ENCODE measurements at places on chromosomes 3 and 15.

DNA sequence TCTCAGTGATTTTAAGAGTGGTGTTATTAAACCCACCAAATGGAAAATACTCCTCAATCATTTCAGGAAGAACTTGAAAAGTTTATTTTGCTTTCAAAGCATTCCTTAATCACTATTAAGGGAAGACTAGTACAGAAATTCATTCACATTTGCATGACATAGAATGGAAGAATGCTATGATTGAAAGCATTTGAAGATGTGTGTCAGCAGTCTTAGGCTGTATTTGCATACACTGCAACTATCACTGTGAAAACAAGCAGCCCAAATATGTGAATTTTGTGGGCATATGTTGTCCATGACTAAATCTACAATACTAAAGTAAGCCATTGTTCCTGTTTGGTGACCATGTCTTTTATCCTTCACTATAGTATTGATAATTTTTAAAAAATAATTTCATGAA lies 95.8 kb downstream of the CNTN3 start:
- DNase-seq, result no peak

- DNase-seq, result no peak
Measured at GRCh38 chr3:192253138-192253887, 474.0 kb downstream of the FGF12 start.

- no peak for DNase-seq
Measured at GRCh38 chr15:65731926-65732325, 60.2 kb downstream of the DENND4A start.

DNA sequence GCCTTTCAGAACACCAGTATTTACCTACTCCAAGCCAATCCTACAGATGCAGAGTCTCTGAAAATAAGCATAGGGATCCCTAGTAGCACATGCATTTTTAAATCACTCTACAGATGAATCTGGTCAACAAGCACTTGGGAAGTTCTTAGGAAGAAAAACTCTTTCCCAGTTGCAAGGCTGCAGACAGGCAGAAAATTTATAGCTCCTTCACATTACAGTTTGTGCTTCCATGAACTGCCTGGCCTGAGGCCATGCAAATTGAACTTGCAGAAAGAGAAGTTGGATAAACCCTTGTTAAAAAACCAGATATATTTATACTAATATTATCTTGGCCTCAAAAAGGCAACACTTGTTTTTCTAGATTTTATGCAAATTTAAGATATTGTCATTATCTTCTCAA lies 256.9 kb downstream of the EPHA3 start:
- DNase-seq, result no peak

- DNase-seq, result no peak
Measured at GRCh38 chr3:185717121-185717520, 107.7 kb downstream of the IGF2BP2 start.

GRCh38 chr3:188170461-188171459 lies 16.8 kb downstream of the LPP start:
- DNase-seq, result no peak

DNA sequence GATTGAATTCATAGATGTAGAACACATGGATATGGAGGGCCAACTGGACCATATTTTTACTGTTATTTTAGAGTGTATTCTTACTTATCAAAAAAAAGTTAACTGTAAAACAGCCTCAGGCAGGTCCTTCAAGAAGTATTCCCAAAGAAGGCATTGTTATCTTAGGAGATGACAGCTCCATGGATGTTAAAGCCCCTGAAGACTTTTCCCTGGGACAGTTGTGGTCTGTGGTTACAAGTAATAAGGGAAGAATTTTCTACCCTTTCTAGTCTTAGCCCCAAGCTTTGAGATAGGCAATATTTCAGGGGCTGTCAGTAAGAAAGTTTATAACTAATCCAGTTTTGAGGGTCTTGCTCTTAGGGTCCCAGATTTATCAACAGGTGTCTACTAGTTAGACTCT lies 62.5 kb downstream of the LRRC49 start:
- no peak for DNase-seq

GRCh38 chr3:12948371-12948770 lies 107.0 kb upstream of the RPL32 start:
- DNase-seq, result no peak

DNA sequence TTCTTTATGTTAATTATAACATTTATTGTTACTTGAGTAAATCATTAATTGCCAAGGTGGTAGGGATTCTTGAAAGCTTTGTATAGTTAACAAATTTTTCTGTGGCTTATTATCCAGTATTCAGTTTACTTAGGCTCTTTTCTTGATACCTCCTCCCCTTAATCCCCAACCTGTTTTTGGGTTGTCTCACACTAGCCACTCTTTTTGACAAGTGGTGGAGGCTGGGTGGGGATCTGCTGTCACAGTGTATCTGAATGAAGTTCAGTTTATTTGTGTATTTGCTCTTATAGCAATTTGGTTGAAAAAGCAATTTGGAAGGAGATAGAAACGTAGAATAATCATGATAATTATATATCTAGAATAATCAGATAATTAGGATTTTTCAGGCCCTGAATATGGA lies 43.8 kb downstream of the STT3B start:
- no peak for DNase-seq

DNA sequence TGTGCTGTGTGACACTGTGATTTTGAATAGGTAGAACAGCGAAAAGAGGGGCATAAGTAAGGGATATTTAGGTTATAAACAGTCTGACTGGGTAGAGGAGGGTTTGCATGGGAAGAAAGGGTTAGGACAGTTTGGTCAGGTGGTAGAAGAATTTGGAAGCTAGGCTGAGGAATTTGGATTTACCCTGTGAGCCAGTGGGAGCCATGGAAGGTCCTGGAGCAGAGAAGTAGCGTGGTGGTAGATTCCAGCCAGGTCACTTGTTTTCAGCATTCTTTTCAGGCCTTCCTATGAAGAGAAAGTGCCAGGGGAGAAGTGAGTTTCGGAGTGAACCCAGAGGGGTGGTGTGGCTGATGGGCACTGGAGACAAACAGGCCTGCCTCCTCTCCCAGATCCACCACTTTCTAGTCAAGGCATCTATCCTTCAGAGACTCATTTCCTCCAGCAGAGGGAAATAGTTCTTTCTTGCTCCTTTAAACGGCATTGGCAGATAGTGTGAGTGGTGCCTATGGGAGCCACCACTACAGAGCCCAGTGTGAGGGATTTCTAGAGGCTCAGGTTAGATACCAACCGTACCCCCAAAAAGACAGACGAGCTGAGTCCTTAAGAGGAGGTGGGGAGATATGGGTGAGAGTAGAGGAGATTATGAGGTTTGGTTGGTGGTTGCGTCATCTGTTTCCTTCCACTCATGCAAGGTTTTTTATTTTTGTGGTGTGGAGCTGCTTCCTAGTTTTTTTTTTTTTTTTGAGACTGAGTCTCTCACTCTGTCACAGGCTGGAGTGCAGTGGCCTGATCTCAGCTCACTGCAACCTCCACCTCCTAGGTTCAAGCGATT lies 21.2 kb downstream of the PXK start:
- no peak for DNase-seq

GRCh38 chr3:122974764-122975162 lies 52.8 kb downstream of the SEMA5B start:
- DNase-seq, result no peak

- DNase-seq, result no peak
Measured at GRCh38 chr3:34534013-34534412, 735.6 kb downstream of the PDCD6IP start.

DNA sequence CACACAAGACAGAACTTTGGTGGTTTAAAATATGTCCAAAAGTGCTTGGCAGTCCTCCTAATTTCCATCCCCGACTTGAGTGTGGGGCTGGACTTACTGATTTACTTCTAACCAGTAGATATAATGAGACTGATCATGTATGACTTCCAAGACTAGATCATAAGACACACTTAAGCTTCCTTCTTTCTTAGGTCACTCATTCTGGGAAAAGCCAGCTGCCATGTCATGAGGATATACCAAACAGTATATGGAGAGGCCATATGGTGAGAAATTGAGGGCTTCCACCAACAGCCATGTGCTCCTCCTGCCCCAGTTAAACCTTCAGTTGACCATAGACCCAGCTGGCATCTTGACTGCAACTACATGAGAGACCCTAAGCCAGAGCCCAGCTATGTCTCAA lies 282.8 kb upstream of the PROK2 start:
- no peak for DNase-seq

DNA sequence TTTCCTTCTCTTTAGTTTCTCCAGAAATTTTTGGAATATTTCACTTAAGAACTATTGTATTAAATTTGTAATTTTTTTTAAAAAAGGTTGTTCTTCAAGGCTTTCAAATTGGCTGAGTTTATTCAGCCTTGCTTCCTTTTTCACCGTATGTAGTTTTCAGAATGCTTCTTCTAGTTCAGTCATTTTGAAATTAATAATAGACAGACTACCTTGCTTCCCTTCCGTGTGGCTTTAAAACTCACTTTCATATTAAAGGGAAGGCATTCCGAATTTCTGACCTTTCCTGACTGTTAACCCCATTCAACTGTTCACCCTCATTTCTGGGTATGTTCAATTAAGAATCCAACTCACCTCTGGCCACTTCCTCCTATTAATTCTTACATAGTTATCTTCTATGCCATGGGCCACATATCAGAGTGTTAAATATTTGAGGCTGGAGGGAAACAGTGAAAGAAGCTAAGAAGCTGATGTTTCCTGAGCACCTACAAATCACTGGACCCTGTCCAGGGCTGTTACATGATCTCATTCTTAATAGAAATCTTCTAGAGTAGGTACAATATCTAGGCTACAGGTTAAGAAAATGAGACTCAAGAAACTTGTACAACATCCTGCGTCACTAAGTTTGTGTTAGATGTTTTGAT lies 237.5 kb downstream of the P3H2 start:
- no peak for DNase-seq

DNA sequence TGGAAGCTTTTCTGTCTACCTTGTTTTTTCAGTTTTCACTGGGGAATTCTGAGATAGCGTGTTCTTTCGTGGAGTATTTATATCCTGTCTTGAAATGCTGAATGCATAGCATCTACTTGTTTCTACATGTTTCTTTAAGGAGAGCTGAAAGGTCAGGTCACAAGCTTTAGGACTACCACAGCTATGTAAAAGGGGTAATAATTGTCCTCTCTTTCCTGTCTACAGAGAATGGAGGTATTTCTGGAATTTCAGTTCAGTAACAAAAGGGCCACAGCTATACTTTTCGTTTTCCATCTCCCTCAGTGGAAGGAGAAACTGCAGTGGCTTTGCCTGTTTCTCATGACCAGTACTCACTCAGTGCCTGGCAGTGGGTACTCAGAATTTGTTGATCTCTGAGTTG lies 4.7 kb downstream of the INAFM2 start:
- no peak for DNase-seq

GRCh38 chr3:183260167-183260904 lies 7.3 kb downstream of the B3GNT5 start:
- no peak for DNase-seq

DNA sequence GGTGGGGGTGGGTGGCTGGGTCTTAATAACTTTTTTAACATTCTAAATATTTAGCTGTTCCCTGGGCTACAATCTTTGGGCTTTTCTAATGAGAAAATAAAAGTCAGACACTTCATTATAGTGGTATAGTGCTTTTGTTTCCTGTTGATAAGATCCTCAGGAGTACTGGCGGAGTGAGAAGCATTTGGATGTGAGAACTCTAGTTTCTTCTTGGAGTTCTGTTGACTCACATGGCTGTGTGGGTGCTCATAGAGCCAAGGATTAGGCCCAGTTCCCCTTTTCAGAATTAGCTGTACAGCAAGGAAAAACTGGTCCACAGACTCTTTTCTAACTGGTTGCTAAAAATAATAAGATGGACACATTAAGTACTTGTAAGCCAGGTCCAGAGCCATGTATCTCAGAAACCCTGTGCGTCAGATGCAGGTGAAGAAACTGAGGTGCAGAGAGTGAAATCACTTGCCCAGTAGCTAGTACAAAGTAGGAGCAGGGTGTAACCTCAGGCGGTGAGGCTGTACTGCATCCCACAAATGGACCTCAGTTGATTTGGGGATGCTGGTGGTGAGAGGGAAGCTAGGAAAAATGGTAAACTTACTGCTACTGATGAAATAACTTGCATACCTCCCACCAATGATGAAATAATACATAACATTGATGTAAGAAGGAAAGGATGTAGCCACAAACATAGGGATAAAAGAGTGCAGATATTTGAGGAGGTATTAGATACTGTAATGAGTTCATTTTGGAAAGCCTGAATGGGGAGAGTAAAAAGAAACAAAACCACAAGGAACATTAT lies 2.3 kb downstream of the ITPR1 start:
- DNase-seq, result no peak

DNA sequence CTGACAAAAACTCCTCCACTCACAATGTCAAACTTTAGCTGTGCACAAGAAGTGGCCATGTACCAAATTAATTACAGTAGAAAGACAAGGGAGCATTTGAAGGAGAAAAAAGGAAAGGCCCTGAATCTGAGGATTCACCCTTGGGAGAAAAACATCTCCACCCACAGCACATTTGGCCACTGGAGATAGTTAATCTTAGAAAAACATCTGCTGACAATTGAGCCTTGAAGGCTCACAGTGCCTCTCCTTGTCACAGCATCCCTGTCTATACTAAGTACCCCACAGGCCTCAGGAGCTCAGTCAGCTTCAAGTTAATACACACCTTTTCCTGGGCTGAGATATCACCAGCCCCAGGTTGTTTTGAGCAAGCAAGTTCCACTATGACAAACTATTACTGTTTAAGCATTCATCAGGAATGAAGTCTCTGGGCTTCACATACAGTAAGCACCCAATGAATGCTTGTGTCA lies 78.1 kb upstream of the SETMAR start:
- DNase-seq, result no peak

DNA sequence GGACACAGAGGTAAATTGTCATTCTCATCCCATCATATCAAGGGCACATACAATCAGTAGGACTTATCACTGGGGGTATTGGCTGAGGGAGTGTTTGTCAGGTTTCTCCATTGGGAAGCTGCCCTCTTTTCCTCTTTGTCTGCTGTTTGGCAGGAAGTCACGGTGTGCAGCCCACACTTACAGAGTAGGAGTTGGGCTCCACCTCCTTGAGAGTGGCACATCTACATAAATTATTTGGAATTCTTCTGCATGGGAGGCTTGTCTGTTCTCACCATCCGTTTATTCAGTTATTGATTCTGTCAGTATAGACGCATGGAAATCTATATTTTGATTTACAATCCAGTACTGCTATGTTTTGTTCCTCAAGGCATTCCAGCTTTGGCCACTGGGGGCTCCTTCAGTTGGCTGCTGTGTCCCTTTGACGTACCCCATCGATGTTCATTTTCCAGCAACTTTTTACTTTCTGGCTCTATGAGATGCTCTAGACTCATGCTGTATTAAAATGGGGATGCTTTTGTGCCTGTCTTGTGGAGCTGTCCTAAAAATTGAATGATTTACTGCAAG lies 200.3 kb downstream of the SLCO3A1 start:
- no peak for DNase-seq
